ENCODE measurements at places on chromosomes 12 and 14.

DNA sequence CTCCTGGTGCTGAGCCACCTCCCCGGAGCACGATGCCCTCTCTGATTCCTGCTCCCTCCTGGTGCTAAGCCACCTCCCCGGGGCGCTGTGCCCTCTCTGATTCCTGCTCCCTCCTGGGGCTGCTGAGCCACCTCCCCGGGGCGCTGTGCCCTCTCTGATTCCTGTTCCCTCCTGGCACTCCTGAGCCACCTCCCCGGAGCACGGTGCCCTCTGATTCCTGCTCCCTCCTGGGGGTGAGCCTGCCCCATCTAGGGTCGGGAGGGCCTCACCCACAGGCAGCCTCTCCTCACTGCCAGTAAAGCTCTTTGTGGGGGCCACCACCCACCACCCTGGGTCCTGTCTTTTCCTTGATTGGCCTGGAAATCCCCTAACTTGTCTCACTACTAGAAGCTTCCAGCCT is 327.6 kb upstream of the SFSWAP start:
- DNase-seq, result no peak

GRCh38 chr12:93134175-93134890 is 205.2 kb upstream of the EEA1 start:
- DNase-seq, result no peak

DNA sequence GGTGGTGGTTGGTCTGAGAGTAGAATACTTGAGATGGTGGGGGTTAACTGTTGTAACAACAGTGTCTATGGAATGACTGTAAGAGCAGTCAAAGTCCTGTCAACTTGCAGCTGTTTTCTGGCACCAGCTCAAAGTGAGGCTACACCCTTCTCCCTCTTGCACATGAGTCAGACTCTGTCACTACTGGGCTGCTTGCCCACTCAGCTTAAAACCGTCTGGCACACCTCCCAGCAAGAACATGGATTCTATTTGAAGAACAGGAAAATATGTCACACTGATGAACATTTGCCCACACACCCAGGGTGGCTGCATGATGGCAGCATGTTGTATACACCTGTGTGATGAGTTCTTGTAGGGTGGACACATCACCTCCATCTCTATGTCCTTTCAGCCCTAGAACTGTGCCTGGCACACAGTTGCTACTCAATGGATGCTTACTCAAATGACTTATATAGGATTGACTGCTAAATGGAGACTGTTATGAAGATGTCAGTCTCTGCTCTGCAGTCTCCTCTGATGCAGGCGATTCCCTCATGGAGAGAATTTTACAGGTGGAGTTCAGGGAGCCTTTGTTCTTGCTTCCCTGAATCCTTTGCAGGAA is 19.3 kb upstream of the SERPINA6 start:
- no peak for DNase-seq

- DNase-seq, result no peak
Measured at GRCh38 chr14:20988717-20989470, 886 bp upstream of the METTL17 start.
